ENCODE measurements at places on chromosomes 7 and 10.

GRCh38 chr10:48603421-48604038 is 1.3 kb downstream of the ARHGAP22 start:
- no peak for DNase-seq

DNA sequence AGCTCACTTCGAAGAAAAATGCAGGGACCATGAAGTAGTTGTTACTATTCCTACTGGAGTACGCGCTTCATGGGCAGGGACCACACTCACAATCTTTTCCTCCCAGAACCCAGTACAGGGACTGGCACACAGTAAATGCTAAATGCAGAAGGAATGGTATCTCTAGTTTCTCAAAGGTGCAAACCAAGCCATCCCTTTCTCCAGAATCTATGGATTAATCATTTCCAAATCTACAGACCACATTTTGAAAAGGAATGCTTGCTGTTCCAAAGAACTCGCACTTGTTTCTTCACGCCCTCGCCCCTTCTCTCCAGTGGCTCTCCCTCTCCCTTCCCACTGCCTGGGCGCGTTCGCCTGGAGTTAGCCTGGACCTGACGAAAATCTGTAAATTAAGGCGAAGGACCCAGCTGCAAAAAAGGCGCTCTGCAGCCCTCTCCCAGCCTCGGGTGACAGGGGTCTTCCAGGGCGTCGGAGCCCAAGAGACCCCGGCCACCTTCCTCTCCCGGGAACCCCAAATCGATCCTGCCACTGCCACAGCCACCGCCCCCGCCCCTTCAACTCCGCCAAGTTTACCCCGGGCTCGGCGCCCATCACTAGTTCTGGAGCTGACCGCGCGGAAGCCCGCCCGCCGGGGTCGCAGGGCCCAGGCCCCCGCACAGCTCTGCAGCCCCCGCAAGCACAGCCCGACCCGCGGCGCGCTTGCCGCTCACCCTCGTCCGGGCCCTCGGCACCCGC is 527 bp downstream of the PDIA4 start:
- DNase-seq = no peak

- no peak for DNase-seq
Observed at GRCh38 chr7:48760528-48761265, 163.7 kb upstream of the CDC14C start.

DNA sequence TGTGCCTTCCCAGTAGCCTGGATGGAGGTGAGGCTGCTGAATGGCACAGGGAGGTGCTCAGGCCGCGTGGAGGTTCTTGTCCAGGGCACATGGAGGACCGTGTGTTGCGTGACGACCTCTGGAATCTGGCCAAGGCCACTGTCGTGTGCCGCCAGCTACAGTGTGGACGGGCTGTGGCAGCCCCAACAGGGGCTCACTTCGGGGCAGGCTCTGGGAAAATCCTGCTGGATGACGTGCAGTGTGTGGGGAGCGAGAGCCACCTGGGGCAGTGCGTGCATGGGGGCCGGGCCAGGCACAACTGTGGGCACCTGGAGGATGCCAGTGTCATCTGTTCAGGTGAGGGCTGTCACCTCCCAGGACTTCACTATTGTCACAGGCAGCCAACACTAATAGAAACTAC is 50.2 kb upstream of the C10orf120 start:
- no peak for DNase-seq

GRCh38 chr7:101891936-101892640 is 74.7 kb downstream of the CUX1 start:
- no peak for DNase-seq

DNA sequence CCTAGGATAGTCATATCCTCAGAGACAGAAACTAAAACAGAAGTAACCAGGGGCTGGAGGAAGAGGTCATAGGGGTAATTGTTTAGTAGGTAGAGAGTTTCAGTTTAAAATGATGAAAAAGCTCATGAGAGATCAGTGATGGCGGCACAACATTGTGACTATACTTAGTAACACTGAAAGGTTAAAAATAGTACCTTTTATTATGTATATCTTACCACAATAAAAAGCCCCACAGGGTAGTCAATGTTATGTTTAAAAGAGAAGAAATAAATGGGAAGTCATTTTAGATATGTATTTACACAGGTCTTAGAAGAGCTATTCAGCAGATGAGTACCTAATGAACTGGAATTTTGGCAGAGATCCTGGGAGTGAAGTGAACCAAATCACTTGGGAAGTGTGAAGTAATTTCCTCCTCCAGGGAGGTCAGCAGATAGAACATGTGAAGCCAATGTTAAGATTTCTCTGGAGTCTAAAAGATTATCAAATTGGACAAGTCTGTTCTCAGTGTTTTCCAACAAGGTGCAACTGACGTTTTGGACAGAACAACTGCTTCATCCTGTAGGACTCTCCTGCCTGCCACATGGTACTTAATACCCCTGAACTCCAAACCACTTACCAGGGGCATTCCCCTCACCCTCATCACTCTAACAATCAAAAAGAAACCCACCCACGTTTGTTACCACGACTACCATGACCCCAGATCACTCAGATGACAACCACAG is 6.4 kb downstream of the CDCA7L start:
- DNase-seq = peak; percentile 56

- no peak for DNase-seq
Observed at GRCh38 chr7:96200740-96201139, 121.2 kb downstream of the SLC25A13 start.

DNA sequence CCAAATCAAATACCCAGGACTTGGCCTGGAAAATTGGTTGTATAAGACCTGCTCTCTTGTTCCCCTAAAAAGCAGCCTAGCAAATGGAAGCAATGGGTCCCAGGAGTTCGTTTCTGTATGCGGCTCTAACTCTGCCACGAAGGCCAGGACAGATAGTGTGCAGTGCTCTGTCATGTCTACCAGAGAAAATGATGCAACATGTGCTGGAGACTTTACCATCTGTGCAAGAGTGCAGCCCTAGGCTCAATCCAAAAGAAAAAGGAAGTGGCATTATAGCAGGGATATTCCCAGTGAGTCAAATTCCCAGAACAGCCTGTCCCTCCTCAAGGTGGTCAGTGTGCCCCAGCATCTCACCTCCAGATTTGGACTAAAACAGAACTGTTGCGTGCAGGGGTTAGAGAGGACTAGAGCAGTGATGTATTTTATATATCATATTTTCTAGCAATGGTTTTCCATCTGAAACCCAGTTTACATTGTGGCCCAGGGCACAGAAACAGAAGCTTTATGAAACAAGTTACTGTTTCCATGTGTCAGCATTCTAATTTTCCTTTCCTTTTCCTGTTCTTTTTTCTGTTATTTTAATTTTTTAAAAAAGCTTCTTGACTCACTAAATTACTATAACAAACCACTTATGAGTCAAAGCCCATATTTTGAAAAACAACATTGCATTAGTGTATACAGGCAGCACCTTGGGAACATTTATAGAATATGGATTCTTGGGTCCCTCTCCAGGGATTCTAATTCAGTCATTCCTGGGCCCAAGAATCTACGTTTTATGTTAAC is 311.2 kb downstream of the RNLS start:
- no peak for DNase-seq

DNA sequence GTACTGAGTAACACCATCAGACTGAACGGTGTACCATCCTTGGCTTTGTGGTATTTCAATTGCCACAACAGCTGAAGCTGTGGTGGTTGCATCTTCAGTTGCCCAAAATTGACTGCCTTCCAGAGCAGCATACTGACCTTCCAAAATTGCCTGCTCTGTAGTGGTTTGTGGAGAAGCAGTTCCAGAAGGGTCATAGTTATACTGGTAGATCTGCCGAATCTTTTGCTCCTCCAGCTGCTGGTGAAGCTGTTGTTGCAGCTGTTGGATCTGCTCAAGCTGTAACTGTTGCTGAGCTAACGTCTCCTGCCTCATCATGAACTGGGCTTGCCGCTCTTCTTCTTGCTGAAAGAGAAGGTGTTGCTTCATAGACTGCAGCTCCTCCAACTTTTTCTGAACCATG is 212.2 kb downstream of the PCLO start:
- no peak for DNase-seq

DNA sequence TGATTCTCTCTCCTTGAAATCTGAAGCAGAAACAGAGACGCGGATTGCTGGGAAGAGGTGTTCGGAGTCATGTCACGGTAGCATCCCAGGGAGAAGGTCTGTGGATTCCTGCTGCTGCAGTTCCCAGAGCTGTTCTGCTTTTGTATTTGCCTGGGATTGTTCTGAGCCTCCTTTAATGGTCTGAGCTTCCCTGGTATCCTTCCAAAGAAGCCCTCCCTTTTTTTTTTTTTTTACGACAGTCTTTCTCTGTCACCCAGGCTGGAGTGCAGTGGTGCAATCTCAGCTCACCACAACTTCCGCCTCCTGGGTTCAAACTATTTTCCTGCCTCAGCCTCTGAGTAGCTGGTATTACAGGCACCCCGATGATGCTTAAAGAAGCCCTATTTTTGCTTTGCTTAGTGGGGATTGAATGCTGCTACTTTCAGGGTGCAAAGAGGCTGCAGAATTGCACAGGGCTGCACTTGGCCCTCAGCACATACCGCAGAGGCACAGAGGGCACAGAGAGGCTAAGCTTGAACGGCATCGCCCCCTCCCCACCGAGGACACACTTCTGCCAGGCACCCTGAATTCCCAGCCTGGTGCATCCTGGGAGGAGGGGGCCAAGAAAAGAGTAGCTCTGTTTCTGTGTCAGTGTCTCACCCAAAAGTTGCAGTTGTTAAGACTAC is 208.6 kb upstream of the GALNT17 start:
- no peak for DNase-seq

GRCh38 chr7:22551768-22552513 is 52.0 kb upstream of the STEAP1B start:
- no peak for DNase-seq

DNA sequence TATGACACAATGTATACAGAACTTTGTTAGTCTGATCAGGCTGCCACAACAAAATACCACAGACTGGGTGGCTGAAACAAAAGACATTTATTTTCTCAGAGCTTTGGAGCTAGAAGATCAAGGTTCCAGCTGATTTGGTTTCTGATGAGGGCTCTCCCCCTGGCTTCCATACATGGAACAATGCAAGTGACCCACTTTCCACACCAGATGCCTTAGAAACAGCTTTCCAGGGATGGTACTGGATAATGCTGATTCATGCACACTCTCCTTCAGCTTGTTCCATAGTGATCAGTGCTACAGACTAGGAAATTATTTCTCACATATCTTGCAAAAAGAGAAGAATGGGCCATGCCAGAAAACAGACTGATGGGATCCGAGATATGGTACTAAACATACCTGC is 1274.9 kb upstream of the SORCS1 start:
- no peak for DNase-seq

GRCh38 chr7:131488361-131488760 is 68.1 kb downstream of the PODXL start:
- no peak for DNase-seq
